Astrocyte (in vitro differentiated cells and primary cell): ENCODE measurements at places on chromosomes 1 and 21. TPM values are rescaled to one million over a fixed set of nuclear protein-coding genes. Genes with fewer than 3 reads are reported as not detected.

The KCNK2 gene
- total RNA-seq: 0.16 TPM in 1 of 2 replicates, not detected in the other

DNA sequence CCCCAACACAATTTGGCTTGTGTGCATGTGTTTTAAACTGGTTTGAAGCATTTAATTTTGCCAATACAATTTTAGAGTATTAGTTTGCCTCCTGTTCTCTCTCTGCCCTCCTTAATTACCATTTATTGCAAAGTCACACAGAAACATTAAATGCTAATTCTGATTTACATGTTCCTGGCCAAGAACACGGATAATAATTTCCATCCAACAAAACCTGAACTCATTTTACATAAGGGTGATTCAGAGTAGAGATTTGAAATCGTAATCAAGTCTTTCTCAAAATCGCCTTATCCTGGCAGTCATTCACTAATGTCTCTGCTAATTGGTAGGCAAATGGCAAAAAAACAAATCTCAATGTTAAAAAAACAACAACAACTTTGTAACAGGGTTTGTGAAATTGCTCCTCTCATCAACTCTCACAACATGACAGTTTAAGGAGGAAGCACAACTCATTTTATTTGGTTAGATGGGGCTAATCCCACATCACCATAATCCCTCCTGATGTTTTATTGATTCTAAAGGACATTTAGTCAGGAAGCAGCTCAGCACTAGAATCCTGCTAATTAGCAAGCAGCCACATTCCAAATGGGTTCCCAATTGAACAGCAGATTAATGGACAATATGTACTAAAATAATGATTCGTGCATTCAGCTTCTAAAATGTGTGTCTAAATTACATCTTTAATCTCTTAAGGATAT lies 55.9 kb downstream of the C1orf87 start:
- no peak overlapping the region for H3K27ac ChIP-seq
- no peaks in the 10 kb centered on the region for H3K36me3 ChIP-seq
- no peak for DNase-seq
- no peak overlapping the region for H3K4me3 ChIP-seq

DNA sequence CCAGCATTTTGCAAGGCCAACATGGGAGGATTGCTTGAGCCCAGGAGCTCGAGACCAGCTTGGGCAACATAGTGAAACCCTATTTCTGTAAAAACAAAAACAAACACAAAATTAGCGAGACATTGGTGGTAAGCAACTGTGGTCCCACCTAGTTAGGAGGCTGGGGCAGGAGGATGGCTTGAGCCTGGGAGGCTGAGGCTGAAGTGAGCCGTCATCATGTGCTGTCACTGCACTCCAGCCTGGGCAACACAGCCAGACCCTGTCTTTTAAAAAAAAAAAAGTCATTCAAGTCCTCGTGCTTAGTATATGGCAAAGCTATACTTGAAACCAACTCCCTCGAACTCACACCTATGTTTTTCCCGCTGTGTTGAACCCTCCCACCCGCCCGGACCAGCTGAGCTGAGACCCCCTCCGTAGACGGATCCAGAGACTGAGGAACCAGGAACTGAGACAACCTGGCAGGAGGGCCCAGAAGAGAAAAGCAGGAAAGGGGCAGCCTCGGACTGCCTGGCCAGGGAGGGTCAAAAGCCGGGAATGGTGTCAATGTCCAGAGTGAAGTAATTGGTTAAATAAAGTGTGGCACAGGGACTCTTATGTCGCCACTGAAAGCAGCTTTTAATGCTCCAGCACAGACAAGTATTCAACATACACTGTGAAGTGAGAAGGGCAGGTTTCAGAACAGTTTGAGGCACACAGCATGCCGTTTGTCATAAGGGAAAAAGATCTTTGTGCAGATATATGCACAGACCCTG lies 32.8 kb upstream of the CASZ1 start:
- no peak for DNase-seq
- no peak overlapping the region for H3K4me3 ChIP-seq
- H3K4me1 ChIP-seq: peaks cover 5% of the 10 kb centered on the region
- peaks cover 6% of the 10 kb centered on the region for H3K27me3 ChIP-seq
- H3K36me3 ChIP-seq: no peaks in the 10 kb centered on the region

DNA sequence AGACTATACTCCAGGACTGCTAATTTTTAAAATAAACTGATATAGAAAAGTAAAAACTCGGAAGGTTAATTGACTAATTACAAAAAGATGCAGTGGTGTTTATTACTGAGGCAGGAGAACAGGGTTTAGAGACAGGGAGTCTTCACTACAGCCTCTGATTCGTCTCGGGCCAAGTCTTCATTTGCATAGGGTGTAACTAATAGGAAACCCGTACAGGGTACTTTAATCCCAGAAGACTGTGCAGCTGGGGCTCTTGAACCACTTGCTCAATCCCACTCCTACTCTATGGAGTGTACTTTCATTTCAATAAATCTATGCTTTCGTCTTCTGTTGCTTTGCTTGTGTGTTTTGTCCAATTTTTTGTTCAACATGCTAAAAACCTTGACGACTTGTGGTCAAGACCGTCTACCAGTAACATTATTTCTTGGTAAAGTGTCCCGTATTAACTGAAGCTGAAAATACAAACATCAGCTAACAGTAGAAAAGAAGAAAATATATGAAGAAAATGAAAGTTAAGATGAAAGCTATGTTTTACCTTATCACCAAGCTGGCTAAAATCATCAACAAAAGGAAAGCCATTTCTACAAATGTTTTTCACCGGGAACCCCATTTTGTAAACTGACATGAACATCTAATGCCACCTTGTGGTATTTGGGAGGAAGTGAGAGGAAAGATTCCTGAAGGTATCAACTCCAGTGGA lies 8.0 kb downstream of the SDHB start:
- peak overlapping the region; percentile 11 for H3K4me3 ChIP-seq
- no peaks in the 10 kb centered on the region for H3K27me3 ChIP-seq
- peaks cover 3% of the 10 kb centered on the region for H3K4me1 ChIP-seq
- peak; percentile 47 for DNase-seq
- H3K36me3 ChIP-seq: peaks cover 36% of the 10 kb centered on the region

DNA sequence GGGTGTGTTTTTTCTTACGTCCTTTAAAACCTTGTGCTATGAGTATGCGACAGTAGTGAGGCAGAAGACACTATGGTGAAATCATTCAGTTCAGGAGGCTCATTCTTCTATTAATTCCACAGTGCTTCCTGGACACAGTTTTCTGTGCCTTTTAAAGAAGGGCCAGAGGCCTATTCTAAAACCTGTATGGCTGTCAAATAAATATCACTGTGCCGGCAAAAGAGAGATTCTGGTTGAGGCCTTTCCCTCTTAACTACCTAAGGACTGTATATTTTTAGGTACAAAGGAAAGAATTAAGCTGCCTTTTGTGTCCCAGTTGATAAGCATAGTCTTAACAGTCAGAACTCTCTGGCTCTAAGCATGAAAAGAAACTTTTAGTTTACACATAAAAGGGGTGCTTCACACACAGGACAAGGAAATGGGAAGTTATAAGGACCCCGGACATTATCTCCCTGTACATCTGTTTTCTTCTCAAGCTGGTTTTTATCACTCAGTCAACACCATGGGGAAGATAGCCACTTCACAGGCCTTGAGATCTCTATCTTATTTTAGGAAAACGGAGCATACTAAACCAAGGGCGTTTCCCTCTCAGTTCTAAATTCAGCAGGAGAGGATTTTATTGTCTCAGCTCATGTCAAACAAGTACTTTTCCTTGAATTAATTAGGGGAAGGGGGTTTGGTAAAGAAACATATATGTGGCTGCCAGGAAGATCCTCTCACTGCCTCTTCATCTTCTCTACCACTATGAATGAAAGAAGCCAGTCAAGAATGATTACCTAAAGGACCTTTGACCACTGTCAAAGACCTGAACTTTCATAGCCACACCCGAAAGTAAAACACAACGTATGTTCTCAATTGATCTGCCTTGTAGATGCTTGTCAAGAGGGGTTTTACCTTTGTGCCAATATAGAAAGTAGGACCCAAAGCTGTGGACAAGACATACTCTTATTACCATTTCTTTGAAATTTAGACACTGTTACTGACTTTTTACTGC lies 71.4 kb upstream of the HSPA13 start:
- no peaks in the 10 kb centered on the region for H3K36me3 ChIP-seq
- no peak for DNase-seq
- H3K27me3 ChIP-seq: no peaks in the 10 kb centered on the region
- H3K27ac ChIP-seq: no peak overlapping the region

DNA sequence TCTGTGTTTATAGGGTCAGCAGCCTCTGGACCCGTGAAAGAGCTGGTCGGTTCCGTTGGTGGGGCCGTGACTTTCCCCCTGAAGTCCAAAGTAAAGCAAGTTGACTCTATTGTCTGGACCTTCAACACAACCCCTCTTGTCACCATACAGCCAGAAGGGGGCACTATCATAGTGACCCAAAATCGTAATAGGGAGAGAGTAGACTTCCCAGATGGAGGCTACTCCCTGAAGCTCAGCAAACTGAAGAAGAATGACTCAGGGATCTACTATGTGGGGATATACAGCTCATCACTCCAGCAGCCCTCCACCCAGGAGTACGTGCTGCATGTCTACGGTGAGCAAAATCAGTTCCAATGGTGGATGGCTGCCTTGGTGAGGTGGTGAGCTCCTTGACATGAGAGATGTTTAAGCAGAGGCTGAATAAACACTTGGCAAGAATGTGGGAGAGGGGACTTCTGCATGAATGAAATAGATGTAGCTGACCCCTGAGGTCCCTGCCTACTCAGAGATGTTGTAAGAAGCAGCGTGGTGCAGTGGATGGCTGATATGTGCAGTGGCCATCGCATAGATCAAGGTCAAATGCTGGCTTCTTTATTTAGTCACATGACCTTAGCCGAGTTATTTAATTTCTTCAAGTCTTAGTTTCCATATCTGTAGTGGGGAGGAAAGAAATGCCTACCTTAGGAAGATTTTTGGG lies 9.3 kb downstream of the SLAMF7 start:
- no peak overlapping the region for H3K4me3 ChIP-seq
- H3K4me1 ChIP-seq: no peaks in the 10 kb centered on the region
- no peak overlapping the region for H3K27ac ChIP-seq
- no peaks in the 10 kb centered on the region for H3K27me3 ChIP-seq

The AK5 gene
- 1.7 and 4.4 TPM in 2 replicates for total RNA-seq

- DNase-seq: no peak
- peak within 1 kb of the TSS; percentile 46 for H3K4me3 ChIP-seq
- no peak within 1 kb of the TSS for H3K27ac ChIP-seq
- peaks cover 5% of the 10 kb centered on the region for H3K4me1 ChIP-seq
- no peaks in the 10 kb centered on the region for H3K36me3 ChIP-seq
- H3K27me3 ChIP-seq: peaks cover 22% of the 10 kb centered on the region
These were observed at the start of gene CDK18 for GRCh38 chr1:205504311-205505075. Gene CDK18, plus strand, starts transcription at chr1:205504669. Its CDS starts 18,499 bp downstream, at chr1:205523168.

DNA sequence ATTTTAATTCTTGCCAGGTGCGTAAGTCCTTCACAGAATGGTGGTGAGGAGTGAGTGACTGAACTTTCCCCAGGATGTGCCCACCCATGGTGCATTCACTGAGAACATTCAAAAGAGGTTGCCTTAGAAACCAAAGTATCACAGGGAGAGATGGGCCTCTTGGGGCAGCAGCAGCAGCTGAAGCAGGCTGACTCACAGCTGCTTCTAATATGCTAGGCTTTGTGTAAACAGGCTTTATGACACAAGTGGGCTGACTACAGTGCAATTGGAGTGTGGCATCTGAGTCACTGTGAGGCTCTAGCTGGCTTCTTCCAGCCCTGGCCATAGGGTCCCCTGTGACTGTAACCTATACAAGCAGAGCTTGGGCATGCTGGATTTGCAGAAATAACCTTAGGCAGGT lies 12.6 kb downstream of the PIGP start:
- peak; percentile 94 for DNase-seq
- no peak overlapping the region for H3K4me3 ChIP-seq
- peak overlapping the region; percentile 62 for H3K27ac ChIP-seq
- H3K27me3 ChIP-seq: no peaks in the 10 kb centered on the region

DNA sequence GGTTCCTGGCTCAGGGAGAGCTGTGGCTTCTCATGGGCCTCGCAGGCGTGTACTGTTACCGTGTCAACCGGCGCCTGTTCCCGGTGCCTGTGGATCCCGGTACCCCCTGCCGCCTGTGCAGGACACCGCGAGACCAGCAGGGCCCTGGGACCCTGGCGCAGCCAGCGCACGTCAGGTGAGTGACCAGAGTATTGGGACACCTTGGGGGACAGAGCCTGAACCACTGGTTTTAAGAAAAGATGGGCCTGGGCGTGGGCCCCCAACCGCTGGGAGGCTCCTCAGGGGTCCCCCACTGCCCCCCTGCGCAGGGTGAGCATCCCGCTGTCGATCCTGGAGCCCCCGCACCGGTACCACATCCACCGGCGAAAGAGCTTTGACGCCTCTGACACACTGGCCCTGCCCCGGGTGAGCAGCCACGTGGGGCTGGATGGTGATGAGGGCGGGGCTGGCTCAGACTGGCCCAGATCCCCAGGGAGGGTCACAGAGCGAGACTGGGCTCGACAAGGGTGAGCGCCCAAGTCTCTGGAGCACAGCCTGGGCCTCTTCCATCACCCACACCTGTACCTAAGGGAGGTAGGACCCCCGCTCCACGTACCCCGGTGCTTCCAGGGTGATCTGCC lies 10.5 kb downstream of the MIIP start:
- no peaks in the 10 kb centered on the region for H3K4me1 ChIP-seq
- H3K36me3 ChIP-seq: peaks cover 14% of the 10 kb centered on the region
- no peak overlapping the region for H3K27ac ChIP-seq
- H3K4me3 ChIP-seq: no peak overlapping the region
- H3K27me3 ChIP-seq: no peaks in the 10 kb centered on the region

The SV2A gene
- 6.4 and 6.8 TPM in 2 replicates for total RNA-seq

The C1orf87 gene
- not detected in 2 replicates for total RNA-seq

- H3K4me1 ChIP-seq: peaks cover 11% of the 10 kb centered on the region
- H3K27ac ChIP-seq: peak overlapping the region; percentile 27
- no peak overlapping the region for H3K4me3 ChIP-seq
- H3K36me3 ChIP-seq: peaks cover 3% of the 10 kb centered on the region
These were observed 36.2 kb downstream of the B3GALNT2 start for GRCh38 chr1:235468004-235468403.

GRCh38 chr1:214801191-214801590 lies 198.2 kb downstream of the CENPF start:
- no peak overlapping the region for H3K4me3 ChIP-seq
- H3K27ac ChIP-seq: no peak overlapping the region
- DNase-seq: no peak
- H3K27me3 ChIP-seq: no peaks in the 10 kb centered on the region
- no peaks in the 10 kb centered on the region for H3K4me1 ChIP-seq
- H3K36me3 ChIP-seq: no peaks in the 10 kb centered on the region

The PTPN7 gene
- 0.58 and 0.75 TPM in 2 replicates for total RNA-seq

DNA sequence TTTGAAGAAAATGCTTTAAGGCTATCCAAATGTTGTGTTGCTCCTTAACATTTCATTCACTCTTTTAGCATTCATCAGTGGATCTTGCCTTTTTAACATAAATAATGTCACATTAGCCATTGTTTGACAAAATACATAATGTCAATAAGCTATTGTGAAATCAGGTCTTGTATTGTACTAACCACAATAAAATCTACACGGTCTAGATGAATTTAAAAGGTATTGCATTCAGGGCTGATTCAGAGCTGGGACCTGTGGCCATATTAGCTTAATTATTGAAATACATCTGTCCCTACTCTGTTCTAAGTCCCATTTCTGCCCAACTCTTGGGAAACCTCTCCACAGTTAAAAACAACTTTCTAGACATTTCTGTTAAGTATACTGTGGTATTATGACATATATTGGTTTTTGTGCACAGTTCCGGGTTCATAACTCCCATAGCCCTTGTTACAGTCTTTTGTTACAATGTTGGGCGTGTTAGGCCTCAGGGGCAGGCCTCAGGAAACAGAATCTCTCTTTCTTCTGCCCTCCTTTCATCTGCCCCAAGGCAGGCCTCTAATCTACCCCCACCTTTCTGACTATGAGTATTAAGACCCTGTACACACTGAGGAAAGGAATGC lies 44.7 kb upstream of the CITED4 start:
- no peak overlapping the region for H3K27ac ChIP-seq
- H3K4me1 ChIP-seq: peaks cover 9% of the 10 kb centered on the region
- no peaks in the 10 kb centered on the region for H3K36me3 ChIP-seq
- H3K27me3 ChIP-seq: no peaks in the 10 kb centered on the region
- no peak for DNase-seq

GRCh38 chr21:43733529-43734071 lies 14.7 kb downstream of the PDXK start:
- no peaks in the 10 kb centered on the region for H3K27me3 ChIP-seq
- peak overlapping the region; percentile 46 for H3K27ac ChIP-seq
- H3K4me3 ChIP-seq: no peak overlapping the region
- no peaks in the 10 kb centered on the region for H3K36me3 ChIP-seq
